MV-4-11 (cell line): ENCODE measurements at places on chromosomes 6 and 20.

GRCh38 chr6:37919417-37920157 is 100.1 kb downstream of the ZFAND3 start:
- no peak for DNase-seq

DNA sequence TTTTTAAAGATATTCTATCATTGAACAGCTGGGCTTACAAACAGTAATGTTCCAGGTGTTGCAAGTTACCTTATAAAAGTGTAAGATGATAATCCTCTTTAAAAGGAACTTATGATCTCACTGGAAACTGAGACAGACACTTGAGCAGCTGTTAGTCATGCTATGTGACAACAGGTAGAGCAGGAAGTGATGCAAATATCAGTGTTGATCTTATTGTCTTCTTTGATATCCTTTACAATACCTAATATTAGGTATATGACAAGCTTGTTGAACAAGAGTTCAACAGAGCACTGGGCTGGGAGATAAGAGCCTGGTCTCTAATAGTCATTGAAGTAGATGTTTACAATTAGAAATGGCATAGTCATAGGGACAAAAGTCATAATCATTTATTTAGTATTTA is 150.0 kb downstream of the UBE3D start:
- no peak for DNase-seq

DNA sequence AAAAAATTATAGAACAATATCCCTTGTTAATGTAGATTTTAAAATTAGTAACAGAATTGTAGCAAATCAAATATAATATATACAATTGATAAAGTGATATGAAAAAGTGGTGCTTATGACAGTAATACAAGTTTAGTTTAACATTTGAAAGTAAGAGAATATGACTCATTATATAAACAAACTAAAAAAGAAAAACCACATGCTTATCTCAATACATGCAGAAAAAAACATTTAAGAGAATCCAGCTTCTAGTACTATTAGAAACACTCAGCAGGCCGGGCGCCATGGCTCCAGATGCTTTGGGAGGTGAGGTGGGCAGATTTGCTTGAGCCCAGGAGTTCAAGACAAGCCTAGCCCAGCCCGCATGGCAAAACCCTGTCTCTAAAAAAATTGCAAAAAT is 60.7 kb upstream of the LAMA2 start:
- DNase-seq, result no peak

DNA sequence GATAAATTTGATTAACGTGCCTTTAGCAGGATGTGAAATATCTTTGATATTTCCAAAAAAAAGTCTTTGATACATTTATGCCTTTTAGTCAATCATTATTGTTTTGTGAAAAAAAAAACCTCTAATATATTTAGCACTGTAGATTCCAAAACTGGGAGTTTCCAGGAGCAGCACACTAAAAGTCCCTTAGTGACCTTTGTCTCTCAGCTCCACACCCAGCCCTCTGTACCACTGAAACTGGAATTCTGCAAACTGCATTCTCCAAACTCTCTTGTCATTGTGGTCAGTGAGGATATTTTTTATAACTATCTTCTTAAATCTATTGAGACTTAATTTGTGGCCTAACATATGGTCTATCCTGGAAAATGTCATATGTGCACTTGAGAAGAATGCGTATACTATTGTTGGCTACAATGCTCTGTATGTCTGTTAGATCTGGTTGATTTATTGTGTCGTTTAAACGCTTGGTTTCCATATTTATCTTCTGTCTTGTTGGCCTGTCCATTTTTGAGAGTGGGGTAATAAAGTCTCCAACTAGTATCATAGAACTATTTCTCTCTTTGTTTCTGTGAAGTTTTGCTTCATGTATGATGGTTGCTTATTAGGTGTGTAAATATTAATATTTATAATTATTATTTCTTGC is 73.2 kb upstream of the CNKSR3 start:
- no peak for DNase-seq

DNA sequence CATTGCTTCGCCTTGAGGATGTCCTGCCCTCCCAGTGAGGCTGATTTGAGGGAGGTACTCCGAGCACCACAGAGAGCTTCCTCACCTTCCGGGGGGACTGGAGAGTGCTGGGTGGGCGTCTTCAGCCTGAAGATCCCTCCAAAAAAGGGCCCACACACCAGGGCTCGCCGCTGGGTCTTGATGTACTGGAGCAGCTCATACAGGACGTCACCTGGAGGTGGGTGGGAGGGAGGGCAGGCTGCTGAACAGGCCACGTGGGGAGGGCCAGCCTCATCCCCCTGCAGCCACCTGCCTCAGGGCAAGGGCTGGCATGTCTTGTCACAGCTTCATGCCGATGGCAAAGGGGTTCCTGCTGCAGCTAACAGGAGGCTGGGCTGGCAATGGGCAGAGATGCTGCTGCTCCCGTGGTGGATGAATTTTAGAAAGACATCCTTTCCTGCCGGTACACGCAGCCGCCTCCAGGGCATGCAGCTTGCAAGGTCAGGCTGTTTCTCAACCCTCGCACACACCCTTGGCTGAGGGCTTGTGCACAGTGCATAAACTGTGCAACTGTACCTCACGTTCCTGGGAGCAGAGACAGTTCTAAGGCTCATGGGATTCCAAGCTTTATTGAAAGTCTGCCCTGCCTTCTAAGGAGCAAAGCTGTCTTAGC is 14.0 kb downstream of the ETV7 start:
- DNase-seq, result no peak

DNA sequence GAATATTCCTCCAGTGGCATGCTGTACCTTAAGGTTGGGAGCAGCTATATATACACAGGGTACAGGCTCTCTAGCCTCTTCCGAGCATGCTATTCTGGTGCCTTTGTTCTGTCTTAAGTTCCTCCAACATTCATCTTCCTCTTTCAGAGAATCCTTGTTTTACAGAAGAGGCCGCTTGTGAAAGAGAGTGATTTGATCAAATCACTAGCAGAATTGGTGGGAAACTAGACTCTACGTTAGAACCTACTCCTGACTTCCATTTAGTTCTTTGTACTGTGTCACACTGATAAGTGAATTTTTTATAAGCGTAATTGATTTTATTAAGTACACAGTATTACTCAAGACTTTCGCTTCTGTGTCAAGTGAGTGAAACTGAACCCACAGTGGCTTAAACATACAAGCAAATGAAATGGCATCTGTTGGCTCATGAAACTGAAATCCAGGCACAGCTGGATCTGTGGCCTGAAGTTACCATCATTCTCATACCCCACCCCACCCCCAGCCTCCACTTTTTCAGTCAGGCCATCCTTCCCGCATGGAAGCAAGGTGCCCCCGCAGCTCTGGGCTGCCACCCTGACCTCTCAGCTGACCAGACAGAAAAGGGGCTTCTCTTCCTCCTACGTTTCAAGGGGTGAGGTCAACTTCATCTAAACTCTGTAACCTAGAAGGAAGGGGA is 102.3 kb downstream of the RPP40 start:
- peak; percentile 91 for DNase-seq

GRCh38 chr20:56995635-56996075 is 270.8 kb downstream of the BMP7 start:
- no peak for DNase-seq
